ENCODE measurements at places on chromosomes 16 and 17.

GRCh38 chr17:37585066-37585465, 24.2 kb downstream of the SYNRG start:
- no peak for DNase-seq

DNA sequence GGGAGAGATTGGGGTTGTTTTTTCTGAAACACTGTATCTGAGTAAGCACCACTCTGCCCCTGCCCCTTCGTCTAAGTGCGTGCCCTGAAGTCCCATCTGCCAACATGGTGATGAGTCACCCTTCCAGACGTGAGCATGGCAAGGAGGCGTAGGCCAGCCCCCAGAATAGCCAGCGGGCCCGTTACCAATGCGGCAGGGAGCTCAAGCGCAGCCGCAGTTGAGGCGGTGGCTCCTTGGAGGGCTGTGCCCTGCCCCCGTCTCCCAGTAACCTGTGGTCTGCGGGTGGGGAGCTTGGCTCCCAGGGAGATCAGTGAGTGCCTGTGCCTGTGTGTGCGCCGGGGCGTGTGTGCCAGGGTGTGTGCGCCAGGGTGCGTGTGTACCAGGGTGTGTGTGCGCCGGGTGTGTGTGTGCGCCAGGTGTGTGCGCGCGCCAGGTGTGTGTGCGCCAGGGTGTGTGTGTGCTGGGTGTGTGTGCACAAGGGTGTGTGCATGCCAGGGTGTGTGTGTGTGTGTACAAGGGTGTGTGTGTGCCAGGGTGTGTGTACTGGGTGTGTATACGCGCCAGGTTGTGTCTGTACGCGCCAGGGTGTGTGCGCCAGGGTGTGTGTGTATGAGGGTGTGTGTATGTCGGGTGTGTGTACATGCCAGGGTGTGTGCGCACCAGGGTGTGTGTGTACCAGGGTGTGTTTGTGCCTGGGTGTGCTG, 98.6 kb upstream of the CHMP6 start:
- DNase-seq, result no peak

DNA sequence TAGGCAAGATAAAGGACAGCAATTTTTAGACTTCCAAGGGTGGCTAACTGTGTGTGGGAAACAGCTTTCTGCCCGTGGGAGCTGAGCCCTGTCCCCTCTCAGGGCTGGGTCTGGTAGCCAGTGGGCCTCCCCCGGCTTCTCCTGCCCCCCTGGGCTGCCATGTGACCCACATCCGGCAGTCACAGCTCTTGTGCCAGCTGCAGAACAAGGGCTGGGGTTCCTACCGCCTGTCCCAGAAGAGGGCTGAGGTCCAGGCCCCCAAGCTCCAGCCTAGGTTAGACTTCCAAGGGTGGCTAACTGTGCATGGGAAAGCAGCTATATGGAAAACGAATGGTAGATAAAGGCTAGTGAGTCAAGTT, 6.1 kb downstream of the GAST start:
- no peak for DNase-seq

- DNase-seq, result no peak
Observed at GRCh38 chr17:34633351-34633750, 54.0 kb downstream of the TMEM132E start.

DNA sequence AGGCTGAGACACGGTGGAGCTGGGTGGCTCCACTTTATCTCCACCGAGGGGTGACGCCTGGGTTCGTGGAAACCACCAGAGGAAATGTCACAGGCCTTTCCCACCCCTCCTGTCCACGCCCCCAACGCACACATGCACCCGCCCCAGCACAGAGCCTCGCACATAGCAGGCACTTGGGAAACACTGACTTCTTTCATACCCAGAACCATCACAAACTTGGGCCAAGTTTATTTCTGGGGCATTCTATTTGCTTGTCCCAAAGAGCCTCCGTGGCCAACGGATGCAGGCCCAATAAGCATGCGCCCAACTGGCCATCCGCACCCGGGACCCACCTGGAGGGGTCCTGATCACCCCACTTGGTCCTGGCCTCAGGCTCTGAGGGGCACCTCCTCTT, 3.3 kb downstream of the BCAR1 start:
- no peak for DNase-seq

DNA sequence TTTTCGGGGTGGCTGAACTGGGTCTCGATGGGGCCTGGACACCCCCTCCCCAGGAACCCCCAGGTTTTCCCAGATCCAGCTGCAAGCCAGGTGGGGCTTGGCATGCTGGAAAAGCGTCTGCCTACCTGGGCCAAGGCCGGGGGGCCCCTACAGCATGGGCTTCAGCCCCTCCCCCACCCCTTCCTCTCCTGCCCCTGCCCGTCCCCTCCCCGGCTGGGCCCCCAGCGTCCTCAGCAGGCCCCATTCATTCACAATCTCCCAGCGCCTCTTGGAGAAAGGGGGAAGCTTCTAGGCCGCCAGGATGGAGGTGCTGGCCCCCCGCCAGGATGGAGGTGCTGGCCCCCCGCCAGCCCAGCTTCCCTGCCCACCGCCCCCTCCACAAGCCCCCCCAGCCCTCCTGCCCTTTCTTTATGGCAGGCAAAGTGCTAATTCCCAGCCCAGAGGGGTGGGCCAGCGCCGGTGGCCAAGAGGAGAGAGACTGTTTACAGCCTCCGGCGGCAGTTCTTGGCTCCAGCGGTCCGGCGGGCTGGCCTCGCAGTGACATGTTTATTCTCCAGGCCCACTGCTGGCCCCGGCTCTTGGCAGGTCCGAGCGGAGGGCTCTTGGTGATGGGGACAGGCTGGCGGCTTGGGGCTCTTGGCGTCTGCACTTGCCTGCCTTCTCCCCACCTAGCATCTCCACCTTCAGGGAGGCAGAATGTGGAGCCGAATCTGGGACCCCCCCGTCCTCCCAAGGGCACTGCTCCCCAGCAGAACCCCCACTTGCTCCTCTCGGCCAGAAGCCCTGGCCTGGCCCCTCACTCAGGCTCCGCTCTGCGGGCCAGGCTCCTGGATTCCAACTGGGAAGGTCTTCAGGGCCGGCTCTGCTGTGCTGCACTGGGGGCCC, 94.4 kb upstream of the CIBAR2 start:
- DNase-seq, result no peak

DNA sequence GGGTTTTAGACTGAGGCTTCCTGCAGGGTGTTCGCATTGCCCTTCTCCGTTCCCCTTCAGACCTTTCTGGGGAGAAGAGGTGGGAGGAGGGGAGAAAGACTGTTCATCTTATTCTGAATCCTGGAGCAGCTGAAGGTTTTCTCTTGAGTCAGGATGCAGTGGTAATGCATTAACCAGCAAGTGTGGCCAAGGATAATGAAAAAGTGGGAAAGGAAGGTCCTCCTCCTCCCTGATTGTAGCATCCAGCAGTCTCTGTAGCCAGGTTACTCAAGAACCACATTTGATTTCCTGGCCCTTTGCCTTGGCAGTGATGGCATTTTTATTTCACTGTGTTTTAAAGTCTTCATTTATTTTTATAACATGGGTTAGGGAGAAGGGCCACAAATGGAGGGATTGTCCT, 59.1 kb downstream of the CYLD start:
- no peak for DNase-seq
